ENCODE measurements at places on chromosomes 3 and 15.

DNA sequence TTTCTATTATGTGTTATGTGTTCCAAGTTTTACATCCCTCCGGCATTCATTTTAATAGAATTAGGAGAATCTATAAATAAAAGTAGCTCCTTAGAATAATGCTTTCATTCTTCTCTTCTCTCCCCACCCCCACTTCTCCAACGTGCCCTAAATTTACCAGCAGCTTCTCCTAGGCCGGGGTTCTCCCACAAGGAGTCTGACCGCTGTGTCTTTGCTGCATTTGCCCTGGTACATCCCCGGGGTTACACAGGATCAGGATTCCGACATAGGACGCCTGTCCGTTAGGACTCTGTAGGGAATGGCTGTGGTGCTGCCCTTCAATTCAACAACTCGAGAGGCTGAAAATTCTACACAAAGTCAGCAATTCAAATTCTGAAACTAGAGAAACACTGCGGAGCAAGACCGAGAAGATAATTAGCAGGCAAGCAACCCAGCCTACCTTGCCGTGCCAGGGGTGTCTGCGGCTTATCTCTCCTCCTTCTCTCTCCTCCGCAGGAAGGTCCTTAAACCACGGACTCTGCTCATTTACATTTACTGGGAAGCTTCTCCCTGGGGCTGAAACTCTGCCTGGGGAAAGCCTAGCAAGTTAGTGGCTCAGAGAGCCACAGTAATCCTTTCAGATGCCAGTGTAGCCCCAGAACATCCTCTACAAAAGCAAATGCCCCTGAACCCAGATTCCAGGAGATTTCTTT is 18.8 kb downstream of the PCSK6 start:
- no peak for DNase-seq

DNA sequence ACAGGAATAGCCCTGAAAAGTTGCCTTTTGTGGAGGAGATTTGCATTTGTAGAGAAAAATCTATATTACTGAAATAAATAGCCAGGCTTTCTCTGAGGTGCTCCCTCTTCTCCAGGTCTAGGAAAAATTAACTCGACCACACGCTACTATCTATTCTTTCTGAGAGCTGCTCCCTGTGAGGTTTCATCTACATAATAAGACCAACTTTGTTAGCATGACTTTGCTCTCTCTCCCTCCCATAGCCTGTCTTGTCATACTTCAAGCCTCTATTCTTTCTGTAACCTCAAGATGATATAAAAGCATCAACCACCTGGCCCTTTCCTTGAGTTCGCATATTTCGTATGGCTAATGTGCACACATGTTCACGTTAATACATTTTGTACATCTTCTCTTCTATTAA is 75.8 kb upstream of the STRIT1 start:
- no peak for DNase-seq

- peak; percentile 87 for DNase-seq
Measured at GRCh38 chr3:47266709-47267489, 15.7 kb downstream of the KIF9 start.

DNA sequence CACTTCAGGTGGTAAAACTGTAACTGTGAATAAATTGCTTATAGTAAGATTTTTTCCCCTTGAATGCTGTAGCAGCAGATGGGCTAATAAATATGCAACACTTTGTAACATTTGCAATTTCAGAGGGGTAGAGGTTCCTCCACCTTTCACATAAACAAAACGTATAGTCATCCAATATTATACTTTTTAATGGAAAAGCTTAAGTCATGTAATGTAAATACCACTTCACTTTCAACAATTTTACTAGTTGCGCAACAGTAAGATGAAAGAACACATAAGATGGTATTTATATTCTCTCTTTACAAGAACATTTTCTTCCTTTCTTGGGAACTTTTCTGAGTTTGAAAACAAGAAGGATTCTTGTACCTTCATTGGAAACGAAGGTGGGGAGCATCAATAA is 56.6 kb upstream of the FAM3D start:
- DNase-seq = no peak

GRCh38 chr3:24222165-24222805 is 272.4 kb downstream of the THRB start:
- no peak for DNase-seq
